ENCODE measurements at places on chromosomes 4 and X. TPM values are rescaled to one million over a fixed set of nuclear protein-coding genes. Genes with fewer than 3 reads are reported as not detected.
A peak's percentile ranks its signal among the peaks of the same experiment; 100 is the strongest.

- DNase-seq, result no peak
These were observed 4.1 kb downstream of the SH3BP2 start for GRCh38 chr4:2796849-2797544.

- DNase-seq, result no peak
These were observed 17.5 kb downstream of the RAB39B start for GRCh38 chrX:155246748-155247147.

DNA sequence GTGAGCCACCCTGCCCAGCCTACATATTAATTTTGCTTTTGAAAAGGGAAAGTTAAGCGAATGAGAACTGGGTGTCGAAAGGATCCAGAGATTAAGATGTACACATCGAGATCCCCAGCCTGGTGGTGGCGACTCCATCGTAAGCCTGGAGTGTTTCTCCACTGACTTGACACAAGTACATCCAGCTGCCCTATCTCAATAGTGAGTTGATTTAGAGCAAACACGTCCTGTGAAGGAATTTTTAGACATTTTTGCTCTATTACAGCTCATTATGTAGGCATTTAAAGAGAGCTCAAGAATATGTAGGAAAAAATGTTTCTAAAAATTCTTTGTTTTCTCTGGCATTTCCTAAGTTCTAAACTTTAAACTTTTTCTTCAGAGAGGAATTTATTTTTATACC lies 11.7 kb upstream of the CLDN34 start:
- no peak for DNase-seq

DNA sequence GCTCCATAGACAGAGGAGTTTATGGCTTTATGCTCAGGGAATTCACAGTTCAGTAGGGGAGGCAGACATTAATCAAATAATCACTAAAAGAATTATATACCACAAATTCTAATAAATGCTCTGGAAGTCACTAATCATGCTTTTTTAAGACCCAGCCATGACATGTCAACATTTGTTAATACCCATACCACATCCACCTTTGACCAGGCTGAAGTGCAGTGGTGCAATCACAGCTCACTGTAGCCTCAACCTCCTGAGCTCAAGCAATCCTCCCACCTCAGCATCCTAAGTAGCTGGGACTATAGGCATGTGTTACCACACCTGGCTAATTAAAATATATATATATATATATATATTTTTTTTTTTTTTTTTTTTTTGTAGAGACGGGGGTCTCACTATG lies 12.8 kb upstream of the SCD5 start:
- no peak for DNase-seq

DNA sequence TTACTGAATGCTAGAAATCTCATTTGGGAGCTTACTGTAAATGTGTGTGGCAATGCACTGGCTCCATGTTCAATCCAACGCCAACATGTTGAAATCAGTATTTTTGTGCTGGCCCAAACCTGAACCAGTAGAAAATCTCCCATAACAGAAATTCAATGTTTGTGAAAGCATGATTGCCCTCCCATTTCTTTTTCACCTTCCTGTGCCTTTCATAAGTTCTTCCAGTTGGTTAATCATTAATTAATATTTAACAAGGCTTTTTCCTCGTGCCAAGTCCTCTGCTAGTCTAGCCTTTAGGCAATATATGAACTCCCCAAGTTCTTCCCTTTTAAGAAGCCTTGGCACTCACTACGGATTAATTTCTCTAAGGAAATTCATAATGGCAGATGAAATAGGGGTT lies 1.3 kb upstream of the PLS3 start:
- DNase-seq, result no peak

DNA sequence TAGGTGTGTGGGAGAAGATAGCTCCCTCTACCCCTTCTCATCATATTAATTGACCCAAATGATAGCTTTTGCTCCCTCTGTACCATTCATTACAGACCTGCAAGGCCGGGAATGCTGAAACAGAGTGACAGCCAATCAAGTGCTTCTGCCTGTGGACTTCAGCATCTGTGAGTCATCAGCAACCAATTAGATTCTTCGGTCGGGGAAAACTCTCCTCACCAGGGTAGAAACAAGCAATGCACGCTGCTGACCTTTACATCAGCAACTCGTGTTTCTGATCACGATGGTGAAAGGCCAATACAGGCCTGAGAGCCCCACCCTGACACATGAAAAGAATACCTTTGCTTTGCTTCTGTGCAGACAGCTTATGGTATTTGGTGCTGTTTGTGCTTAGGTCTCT lies 347.2 kb upstream of the DDX53 start:
- no peak for DNase-seq

DNA sequence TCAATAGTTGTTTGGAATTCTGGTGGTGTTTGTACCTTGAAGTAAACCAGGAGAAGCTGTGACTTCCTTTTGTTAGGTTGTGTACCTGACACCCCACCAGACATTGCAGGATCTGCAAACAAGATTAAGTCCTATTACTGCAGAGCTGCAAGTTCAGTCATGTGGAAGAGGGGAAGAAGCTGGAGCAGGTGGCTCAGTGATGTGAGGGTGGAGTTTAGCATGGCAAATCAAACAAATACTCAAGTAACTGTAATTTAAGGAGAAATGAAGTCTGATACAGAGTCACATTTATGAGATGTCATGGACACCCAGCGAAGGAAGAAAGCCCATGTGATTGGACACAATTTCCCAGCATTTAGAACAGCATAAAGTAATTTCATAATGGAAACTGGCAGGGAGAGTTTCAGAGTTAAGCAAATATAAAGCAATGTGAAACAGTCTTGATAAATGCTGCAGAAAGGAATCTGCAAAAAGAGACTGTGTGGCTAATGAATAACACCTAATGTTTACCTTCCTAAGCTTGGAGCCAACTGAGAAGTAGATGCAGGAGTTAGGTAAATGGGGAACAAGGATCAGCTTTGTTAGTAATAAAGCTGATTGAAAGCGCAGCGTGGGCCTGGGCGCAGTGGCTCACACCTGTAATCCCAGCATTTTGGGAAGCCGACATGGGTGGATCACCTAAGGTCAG lies 249.1 kb downstream of the GBA3 start:
- DNase-seq, result no peak

DNA sequence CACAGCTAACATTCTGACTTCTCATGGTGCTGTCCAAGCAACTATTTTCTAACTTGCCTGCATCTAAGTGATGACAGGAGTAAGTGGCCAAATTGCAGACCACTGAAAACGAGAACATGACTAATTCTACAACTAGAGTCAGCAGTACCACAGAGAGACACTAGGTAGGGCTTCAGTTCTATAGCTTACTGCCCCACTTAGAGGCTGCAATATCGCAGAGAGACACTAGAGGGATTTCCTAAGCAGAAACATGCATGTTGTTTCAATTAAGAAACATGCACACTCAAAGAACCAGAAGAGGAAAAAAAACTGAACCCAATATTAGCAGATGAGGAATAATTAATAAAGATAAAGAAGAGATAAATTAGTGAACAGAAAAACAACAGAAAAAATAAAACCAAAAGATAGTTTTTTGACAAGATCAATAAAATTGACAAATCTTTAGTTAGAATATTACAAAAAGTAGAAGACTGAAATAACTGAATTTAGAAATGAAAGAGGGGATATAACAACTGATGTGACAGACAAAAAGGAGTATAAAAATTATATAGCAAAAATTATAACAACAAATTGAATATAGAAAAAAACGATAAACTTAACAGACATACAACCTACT lies 100.8 kb downstream of the SPIN4 start:
- peak; percentile 3 for DNase-seq

DNA sequence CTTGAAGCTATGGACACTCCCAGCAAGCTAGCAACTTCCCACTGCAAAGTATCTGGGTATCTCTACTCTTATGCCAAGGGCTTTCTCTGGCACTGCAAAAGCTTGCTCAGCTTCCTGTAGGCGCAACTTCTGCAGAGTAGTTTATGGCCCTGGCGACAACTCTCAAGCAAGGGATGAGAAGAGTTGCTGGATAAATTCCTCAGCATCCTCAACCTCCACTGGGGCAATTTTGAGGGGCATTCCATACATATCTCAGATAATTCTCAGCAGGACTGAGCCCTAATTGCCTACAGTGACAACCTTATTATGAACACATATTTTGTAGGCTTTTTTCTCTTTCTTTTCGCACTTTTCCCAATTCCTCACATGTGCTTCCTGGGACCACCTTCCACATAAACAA lies 31.2 kb upstream of the TAB3 start:
- DNase-seq, result no peak

GRCh38 chr4:33696041-33696440 lies 2548.3 kb downstream of the ARAP2 start:
- no peak for DNase-seq

DNA sequence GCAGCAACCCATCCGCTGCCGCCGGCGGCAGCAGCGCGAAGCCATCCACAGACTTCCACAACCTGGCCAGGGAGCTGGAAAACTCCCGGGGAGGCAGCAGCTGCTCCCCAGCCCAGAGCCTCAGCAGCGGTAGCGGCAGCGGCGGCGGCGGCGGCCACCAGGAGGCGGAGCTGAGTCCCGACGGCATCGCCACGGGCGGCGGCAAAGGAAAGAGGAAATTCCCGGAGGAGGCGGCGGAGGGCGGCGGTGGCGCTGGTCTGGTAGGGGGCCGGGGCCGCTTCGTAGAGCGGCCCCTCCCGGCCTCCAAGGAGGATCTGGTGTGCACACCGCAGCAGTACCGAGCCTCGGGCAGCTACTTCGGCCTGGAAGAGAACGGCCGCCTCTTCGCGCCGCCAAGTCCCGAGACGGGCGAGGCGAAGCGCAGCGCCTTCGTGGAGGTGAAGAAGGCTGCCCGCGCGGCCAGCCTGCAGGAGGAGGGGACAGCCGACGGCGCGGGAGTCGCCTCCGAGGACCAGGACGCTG lies 4.9 kb downstream of the PRDM8 start:
- peak; percentile 78 for DNase-seq

DNA sequence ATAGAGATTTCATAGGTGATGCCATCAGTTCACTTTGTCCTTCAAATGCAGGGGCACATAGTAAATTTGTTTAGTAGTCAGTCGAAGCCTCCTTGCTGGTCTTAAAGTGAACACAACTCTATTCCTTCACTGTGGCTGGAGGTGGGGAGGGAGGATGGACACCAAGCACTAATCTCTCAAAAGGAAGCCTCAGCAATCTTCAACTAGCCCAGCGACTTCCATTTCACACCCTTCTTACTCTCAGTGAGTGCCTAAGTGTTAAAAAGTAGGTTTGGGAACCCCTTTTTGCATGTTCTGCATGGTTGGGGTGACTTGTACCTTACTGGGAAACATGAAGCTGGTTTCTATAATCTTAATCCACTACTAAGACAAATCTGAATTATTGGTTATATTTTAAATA lies 96.0 kb upstream of the GUCY1A1 start:
- no peak for DNase-seq

- no peak for DNase-seq
These were observed 320.6 kb upstream of the PPARGC1A start for GRCh38 chr4:24210332-24210902.

GRCh38 chr4:74754218-74754617 lies 40.1 kb downstream of the BTC start:
- no peak for DNase-seq

DNA sequence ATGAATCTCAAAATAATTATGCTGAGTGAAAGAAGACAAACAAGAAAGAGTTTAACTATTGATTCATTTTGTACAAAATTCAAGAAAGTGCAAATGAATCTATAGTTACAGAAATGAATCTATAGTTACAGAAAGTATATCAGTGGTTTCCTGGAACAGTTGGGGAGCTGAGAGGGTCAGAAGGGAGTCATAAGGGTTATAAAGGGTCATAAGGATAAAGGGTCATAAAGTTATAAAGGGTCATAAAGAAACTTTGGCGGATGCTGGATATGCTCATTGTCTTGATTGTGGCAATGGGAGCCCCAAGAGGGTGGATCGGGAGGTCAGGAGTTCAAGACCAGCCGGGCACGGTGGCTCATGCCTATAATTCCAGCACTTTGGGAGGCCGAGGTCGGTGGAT lies 26.0 kb upstream of the INTS6L start:
- DNase-seq, result no peak

DNA sequence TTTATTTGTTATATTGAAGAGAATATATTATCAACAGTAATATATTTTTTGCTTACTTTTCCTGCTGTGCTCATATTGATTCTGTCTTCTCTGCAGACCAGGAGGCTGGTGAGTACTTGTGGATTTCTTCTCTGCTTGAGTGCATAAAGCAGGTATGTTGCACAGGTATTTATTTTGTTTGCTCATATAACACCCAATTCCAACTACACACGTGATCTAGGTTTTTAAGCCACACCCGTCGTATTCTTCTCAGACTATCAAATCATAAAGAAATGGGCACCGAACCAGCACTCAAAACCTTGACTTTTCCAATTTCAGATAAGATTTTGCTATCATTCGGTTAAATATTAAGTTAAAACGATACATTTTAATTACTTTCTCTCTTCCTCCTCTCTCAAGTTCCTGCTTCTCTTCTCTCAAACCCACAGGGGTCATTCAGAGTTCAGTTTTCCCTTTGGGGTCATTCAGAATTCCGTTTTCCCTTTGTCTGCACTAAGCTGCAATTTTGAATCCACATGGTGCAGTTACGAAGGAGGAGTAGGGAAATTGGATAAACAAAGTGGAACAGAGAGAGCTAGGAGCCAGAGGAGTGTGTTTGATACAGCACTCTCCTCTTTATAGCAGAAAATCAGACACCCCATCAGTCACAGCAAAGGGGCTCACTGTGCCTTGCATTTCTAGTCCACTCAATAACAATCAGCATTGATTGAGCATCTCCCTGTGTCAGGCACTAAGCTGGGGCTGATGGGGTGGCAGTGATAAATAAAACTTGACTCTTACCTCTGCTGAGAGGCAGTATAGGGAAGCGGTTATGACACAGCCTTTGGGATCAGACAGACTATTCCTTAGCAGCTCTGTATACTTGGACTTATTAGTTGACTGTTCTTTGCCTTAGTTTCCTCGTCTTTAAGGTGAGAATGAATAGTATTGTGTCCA lies at the start of gene ADH1C:
ADH1C (minus strand) TSS at position 145 of the 936 bp plus-strand sequence; CDS start at position 74, 71 bp downstream.
- DNase-seq, result no peak

GRCh38 chr4:182435401-182435800 lies 192.2 kb downstream of the TENM3 start:
- no peak for DNase-seq

WAS gene
- total RNA-seq, result 2.0 TPM

RADX gene
- total RNA-seq, result 9.4 TPM

MTMR8 gene
- 4.5 TPM for total RNA-seq

NPY2R gene
- 12.6 TPM for total RNA-seq

UGT8 gene
- 4.5 TPM for total RNA-seq

F9 gene
- not detected for total RNA-seq

FGD1 gene
- total RNA-seq, result 9.4 TPM

SPON2 gene
- 6.1 TPM for total RNA-seq

PAK3 gene
- total RNA-seq, result 102 TPM
